ENCODE measurements at places on chromosomes 5 and 9.

GRCh38 chr9:118711843-118712242 lies 657.4 kb downstream of the BRINP1 start:
- no peak for DNase-seq

- DNase-seq: no peak
Observed at GRCh38 chr5:103211576-103212561, 46.7 kb upstream of the MACIR start.

DNA sequence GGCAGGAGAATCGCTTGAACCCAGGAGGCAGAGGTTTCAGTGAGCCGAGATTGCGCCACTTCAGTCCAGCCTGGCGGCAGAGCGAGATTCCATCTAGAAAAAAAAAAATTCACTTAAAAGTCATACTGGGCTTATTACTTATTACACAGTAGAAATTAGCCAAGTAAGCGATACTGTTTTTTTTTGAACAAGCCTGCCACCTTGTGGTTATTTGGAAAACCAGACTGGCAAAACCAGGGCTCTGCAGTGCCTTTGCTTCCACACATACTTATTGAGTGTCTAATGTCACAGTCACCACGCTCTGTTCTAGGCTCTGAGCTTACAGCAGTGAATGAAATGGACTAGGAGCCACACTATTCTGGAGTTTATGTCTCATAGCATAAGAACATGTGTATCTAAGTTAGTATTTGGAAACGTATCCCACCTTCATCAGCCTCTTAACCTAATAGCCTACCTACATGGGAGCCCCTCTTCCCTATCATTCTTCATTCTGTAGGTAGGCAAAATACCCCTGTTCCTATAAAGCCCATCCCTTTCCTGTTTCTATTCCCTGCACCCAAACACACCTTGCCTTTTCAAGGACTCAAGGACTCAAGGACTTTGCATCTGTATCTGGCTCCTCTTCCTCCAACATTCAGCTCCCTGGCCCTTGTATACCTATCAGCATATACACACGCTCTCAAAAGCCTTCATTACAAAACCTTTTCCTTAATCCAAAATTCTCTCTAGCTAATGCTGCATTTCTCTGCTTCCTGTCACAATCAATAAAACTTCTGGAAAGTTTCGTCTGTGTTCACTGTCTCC lies 13.9 kb upstream of the BASP1 start:
- peak; percentile 16 for DNase-seq

- no peak for DNase-seq
Observed at GRCh38 chr9:32989660-32990059, 11.8 kb downstream of the APTX start.

DNA sequence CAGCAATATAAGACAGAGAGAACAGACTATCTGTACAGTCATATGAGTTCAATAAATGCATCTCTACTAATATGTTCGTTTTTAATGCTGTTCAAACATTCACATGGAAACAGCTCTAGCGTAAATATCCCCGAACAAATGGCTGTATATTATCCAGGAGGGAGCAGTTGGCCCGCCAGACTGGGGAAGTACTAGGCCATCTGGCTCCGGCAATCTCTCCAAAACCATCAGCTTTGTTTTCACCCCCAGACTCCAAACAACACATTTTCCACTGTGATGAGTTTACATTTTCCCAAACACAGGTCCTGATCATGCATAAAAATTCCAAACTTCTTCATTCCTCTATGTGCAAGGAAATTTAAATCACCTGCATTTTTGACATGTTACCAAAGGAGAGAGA lies 8.7 kb downstream of the EBF1 start:
- DNase-seq: no peak

- no peak for DNase-seq
Observed at GRCh38 chr5:67792891-67793290, 422.7 kb upstream of the PIK3R1 start.

DNA sequence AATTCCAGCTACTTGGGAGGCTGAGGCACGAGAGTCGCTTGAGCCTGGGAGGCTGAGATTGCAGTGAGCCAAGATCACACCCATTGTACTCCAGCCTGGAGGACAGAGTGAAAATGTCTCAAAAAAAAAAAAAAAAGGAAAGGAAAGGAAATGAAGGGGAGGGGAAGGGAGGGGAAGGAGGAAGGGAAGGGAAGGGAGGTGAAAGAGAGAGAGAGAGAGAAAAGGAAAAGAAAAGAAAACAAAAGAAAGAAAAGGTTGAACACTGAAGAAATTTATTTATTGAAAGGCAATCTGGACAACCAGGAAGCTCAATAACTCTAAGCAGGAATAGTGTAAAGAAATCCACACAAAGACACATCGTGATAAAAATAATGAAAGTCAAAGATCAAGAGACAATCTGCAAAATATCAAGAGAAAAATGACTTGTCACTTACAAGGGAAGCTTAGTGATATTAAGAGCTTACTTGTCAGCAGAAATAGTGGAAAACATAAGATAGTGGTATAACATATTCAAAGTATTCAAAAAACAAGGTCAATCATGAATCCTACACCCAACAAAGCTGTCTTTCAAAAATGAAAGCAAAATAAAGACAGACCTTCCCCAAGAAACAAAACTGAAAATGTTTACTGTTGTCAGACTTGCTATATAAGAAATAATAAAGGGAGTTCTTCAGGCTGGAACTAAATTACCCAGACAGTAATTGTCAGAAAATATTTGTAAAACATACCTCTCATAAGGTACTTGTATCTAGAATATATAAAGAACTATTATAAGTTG lies 10.9 kb upstream of the RIMOC1 start:
- DNase-seq: no peak
